ENCODE measurements at places on chromosomes 3 and 15. TPM values are rescaled to one million over a fixed set of nuclear protein-coding genes. Genes with fewer than 3 reads are reported as not detected.

The COL6A5 gene
- not detected for total RNA-seq

The SPINT1 gene
- 32.7 TPM for total RNA-seq

The CASR gene
- not detected for total RNA-seq

The LRRC15 gene
- 0.28 TPM for total RNA-seq

The STARD9 gene
- total RNA-seq: 13.4 TPM

The IQGAP1 gene
- 228 TPM for total RNA-seq

The SUMF1 gene
- 15.5 TPM for total RNA-seq

The GABRR3 gene
- total RNA-seq: not detected

The RLBP1 gene
- total RNA-seq: not detected

The DCBLD2 gene
- 54.4 TPM for total RNA-seq

The ANKRD63 gene
- 0.72 TPM for total RNA-seq

The MOBP gene
- not detected for total RNA-seq

The HES1 gene
- total RNA-seq: 28.5 TPM

The C3orf85 gene
- not detected for total RNA-seq

The DLEC1 gene
- not detected for total RNA-seq

The SPESP1 gene
- total RNA-seq: not detected

The SH2D7 gene
- not detected for total RNA-seq
